ENCODE measurements at places on chromosomes 1 and 21.

DNA sequence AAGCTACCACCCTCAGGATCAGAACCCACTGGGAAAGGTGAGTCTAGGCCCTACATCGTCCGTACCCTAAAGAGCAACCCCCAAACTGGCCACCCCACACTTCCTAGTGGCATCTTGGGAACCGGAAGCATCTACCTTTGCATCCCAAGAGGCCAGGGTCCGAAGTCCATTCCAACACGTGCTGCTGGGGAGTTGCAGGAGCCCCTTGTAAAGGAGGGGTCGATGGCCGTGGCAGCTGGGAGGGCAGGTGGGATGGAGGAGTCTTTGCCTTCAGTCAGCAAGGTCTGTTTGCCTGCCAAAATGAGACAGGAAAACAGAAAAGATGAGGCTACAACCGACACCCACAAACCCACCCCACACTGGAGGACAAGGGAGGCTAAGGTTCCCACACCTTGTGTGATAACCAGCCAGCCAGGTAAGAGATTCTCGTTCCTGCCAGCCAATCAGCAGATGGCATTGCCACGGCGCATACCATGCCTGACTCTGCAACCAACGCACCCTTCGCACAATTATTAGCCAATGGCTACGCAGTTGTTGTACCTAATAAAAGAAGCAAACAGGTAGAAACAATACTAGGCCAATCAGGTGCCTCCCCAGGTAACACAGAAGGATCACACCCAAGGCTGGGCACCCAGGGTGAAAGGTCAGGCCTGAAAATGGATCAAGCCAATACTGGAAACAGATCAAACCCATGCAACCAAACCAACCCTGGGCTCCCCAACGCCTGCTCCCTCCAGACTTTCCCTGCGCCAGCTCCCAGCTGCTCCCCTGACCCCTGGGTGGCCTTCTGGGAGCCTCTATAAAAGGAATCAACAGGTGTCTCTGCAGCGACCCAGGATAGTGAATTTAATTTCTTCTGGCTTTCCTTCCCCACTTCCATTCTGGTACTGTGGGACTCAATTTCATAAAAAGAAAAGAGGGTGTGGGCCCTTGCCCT, 35.6 kb downstream of the CASZ1 start:
- DNase-seq: no peak

GRCh38 chr1:115255154-115255553, 82.9 kb downstream of the NGF start:
- DNase-seq: no peak

DNA sequence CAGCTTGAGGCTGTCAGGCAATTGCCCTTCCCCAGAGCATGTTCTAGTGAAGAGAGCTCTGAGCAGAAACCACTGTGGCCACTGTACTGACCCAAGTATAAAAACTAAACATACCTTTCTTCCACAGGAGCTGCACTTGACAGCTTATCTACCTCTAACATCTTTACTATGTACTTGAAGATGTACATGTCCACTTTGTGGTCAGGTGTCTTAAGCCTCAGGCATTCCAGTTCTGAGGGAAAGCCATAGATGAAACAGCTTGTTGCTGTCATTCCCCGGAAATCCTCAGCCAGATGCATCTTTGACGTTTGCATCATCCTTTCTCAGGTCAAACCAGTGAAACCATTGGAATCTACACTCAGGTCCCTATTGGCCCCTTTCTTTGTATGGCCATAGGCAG, 70.4 kb downstream of the CHRM3 start:
- no peak for DNase-seq

GRCh38 chr1:18866314-18866713, 6.9 kb upstream of the TAS1R2 start:
- DNase-seq: no peak

- no peak for DNase-seq
Measured at GRCh38 chr1:241202401-241202800, 154.6 kb downstream of the RGS7 start.

DNA sequence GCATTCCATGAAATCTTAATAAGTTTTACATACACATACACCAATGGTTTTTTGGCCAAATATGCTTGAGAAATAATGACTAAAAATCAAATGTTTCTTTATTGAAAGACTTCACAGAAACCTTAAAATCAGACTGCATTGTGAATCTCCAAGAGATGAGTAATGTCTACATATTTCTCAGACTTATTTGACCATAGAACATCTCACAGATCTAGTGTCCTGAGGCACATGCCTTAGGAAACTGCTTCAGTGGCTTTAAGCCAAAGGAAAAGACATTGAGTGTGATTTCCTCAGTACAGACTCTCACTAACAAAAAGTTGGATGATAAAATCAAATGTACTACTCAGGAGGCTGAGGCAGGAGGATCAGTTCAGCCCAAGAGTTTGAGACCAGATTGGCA, 6.2 kb upstream of the C1orf105 start:
- DNase-seq: no peak

DNA sequence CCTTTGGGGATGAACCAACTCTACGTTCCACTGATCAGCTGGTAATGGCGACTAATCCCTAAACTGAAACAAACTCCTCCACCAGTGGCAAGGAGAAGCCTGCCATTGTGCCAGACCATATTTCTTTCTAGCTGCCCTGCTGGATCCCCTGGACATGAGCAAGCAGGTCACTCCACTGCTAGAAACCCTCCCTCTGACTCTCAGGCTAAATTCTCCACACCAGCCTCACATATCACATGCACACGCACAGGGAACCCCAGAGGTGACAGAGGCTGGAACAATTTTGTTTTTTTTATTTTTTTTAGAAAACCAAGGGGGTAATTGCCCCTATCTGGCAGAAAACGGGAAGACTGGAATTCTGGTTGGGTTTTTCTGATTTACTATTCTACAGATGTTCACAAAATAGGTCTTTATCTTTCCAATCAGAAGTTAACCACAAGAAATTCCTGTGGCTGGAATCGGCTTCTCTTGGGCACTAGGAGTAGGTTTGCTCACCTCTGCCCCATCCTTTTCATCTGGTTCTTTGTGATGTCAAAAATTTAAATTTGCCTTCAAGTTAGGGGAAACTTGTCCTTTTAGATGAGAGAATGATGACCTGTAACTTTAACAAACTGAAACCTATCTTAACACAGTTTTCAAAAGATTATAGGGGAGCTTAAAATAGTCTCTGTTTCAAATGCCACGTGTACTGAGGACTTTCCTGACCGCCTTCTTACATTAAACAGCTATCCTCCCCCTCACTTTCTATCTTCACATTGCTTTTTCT, 258.1 kb downstream of the SDCCAG8 start:
- no peak for DNase-seq

GRCh38 chr1:47160716-47161115, 23.5 kb downstream of the CYP4A22 start:
- DNase-seq: no peak

DNA sequence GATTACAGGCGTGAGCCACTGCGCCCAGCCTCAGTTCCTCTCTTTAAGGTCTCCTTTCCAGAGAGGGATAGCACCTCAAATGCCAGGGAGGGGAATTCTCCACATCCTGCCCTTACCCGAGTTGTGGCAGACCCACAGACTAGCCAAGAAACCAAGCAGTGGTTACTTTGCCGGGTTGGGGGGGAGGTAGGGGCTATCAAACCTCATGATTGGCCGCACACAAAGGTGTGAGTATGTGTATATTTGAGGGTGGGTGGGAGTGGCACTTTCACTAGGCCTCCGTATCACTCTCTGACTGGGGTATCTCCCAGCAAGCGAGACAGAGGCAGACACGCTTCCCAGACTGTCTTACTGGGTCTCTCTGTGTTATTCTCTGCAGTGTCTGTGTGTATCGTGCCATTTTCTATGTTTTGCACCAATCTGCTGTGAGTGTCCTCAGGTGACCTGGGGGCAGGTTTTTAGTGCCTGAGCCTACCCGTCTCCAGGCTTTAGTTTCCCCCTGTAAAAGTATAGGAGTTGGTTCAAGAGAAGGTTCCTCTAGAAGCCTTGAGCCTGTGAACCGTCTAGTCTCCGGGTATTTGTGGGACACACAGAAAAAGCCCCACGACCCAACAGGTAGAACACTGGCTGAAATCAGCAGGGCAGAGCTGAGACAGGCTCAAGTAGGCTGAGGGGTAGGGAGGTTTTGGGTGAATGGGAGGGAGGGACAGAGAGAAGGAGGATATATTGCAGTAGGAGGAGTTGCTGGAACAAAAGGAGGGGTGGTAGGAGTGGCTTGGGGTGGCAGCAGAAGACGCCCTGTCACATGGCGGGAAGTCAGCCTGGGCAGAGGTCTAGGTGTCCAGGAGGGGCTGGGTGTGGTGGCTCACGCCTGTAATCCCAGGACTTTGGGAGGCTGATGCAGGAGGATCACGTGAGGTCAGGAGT, 10.3 kb downstream of the LMNA start:
- DNase-seq: no peak

DNA sequence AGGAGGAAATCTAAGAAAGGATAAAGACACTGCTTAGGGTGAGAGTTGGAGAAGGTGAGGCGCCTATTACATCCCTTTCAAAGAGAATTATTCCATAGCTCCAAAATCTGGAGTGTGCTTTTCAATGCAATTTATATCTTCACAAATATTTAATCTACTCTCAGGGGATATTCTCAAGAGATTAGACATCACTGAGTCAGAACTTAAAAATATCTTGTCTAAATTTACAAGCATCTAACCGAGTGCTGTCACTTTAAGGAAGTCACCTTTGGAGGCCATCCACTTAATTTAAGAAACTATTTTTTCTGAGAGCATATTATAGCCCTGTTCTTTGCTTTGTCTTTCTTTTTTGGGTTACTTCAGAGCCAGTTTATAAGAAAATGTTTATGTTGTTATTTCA, 134.6 kb downstream of the TNFSF18 start:
- DNase-seq: no peak

DNA sequence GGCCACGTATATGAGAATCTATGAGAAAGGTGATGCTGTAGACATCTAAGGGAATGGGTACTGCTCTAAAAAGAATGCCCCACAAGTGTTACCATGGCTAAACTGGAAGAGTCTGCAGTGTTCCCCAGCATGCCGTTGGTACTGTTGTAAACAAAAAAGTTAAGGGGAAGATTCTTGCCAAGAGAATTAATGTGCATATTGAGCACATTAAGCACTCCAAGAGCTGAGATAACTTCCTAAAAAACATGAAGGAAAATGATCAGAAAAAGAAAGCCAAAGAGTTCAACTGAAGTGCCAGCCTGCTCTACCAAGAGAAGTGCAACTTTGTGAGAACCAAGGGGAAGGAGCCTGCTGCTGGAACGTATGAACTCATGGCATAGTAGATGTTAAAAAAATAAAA, 40.8 kb downstream of the PLPP3 start:
- DNase-seq: no peak

- no peak for DNase-seq
Measured at GRCh38 chr1:41041614-41042270, 20.2 kb upstream of the SLFNL1 start.

- no peak for DNase-seq
Measured at GRCh38 chr21:29320031-29320430, 21.3 kb downstream of the BACH1 start.

- peak; percentile 65 for DNase-seq
Measured at GRCh38 chr1:154973344-154974101, 958 bp upstream of the CKS1B start.
